ENCODE measurements at places on chromosomes 6 and 20.

DNA sequence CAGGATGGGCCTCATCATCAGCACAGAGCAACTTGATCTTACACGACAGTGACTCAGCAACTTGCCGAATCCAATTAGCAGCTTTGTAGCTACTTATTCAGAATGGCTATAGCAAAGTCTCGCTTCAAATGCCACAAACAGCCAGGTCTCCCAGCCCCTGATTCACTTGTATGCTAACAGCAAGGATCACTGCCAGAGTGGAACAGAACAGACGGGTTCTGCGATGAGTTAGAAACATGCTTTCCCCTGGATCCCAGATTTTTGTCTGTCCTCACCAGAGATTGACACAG is 254.4 kb downstream of the NRN1 start:
- no peak for DNase-seq

DNA sequence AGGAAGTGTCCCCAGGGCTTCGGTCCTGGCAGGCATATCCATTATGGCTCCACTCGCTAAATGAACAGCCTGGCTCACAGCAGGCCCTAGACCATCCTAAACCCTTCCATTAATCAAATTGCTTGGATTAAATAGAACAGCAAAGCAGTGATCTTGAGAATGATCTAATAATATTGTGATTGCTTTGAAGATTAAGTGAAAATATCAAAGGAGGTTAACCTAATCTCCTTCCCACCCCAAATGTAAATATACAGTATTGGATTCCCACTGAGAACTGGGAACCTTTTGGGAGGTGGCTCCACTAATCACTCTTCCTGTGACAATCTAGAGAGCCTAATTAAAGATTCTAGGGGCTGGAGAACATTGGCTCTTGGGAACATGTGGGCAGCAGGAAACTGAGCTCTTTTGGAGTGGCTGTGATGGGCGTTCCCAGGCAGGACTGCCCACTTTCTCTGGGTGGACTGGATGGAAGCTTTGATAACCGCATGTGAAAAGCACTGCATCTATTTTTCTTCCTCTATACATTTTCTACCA is 68.3 kb upstream of the FRMD1 start:
- DNase-seq: no peak

DNA sequence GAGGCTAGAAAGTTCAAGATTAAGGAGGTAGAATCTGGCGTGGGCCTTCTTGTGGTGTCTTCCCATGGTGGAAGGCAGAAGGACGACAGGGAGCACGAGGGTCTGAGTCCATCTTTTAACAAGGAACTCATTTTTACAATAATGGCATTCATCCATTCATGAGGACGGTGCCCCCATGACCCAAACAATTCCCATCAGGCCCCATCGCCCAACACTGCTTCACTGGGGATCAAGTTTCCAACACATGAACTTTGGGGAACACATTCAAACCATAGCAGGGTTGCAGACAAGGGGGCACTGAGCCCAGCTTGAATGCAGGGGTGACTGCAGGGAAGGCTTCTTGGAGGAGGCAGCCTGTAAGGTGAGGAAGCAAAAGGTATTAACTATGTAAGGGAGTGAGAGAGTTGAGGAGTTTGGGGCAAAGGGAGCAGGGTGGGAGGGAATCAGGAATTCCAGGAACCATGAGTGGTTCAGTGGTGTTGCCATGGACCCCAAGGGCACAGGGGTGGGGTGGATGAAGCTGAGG is 5.5 kb downstream of the RAB44 start:
- DNase-seq: no peak

DNA sequence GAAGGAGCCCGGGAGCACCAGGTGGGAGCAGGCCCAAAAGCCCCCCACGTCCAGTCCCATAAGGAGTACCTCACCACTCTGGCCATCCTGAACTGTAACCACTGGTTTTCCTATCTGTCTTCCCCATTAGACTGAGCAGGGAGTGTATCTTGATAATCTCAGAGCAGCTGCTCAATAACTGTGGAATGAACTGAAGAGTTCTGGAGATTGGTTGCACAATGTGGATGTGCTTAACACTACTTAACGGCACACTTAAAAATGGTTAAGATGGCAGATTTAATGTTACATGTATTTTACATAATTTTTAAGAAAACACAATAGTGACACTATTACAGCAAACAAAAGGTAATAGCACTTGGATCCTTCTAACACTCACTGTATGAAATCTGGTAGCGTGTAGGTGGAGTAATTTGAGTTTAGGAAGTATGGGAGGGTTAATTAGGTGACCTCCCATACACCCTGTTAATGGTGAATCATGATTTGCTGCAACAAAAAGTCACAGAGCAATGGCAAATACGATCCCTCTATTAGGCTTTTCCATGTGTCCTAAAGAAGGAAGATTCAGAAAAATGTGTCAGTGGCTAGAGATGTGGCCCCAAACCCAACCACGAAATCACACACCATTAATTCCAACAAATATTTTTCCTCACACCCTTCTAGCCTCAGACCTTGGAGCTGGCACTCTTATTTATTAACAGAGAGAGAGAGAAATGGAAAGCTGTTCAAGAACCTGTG is 18.4 kb downstream of the TRAM2 start:
- DNase-seq: no peak

GRCh38 chr20:62822788-62823651 is 6.2 kb downstream of the COL9A3 start:
- DNase-seq: no peak

- DNase-seq: no peak
Measured at GRCh38 chr20:1933465-1933870, 38.3 kb downstream of the SIRPA start.

DNA sequence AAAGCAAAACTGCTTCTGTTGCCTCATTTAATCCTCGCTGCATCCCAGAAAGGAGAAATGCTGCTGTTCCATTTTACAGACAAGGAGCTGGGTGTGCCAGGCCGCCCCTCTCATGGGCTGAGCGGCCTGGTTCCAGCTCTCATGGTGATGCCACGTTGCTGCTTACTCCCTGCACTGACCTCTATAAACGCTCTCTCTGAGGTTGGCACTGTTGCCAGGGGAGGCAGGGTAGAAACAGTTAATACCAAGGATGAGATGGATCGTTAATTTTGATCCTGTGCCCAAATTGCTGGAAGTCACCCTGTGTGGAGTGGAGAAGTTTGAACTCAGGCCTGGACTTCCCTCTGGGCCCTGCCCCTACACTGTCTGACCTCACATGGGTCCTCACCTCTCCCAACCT is 25.6 kb downstream of the SIRPA start:
- DNase-seq: no peak

DNA sequence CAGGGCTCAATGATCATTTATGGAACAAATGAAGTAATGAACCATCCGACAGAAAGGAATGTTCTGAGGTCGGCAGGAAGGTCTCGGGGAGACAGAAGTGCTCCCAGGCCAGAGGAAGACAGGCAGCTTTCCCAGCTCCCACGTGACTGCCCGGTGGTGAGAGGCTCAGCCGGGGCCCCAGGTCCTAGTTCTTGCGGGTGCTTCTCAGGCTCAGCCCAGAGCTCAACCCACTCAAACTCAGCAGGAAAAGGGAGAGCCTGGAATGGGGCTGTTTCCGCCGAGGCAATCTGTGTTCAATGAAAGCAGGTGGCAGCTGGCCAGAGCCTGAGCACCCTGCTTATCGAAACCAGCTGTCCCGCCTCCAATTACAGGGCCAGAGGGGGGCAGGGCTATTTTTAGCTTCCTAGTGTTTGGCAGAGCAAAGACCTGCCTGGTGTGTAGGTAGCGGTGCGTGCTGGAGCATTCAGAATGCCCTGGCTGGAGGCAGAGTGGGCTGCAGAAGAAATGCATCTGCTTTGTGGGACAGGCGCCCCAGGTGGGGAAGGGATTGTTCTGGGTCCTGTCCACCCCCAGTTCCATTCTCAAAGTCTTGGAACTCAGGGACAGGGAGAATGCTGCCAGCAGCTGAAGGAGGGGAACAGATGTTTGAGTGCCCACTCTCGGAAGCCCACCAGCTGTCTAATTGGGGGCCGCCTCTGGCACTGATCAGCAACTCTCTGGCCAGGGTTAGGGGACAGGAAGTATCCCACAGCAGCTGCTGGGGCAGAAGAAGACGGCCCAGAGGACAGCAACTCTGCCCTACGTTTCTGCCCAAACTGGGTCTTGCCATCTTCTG is 145.1 kb downstream of the PREX1 start:
- DNase-seq: no peak

DNA sequence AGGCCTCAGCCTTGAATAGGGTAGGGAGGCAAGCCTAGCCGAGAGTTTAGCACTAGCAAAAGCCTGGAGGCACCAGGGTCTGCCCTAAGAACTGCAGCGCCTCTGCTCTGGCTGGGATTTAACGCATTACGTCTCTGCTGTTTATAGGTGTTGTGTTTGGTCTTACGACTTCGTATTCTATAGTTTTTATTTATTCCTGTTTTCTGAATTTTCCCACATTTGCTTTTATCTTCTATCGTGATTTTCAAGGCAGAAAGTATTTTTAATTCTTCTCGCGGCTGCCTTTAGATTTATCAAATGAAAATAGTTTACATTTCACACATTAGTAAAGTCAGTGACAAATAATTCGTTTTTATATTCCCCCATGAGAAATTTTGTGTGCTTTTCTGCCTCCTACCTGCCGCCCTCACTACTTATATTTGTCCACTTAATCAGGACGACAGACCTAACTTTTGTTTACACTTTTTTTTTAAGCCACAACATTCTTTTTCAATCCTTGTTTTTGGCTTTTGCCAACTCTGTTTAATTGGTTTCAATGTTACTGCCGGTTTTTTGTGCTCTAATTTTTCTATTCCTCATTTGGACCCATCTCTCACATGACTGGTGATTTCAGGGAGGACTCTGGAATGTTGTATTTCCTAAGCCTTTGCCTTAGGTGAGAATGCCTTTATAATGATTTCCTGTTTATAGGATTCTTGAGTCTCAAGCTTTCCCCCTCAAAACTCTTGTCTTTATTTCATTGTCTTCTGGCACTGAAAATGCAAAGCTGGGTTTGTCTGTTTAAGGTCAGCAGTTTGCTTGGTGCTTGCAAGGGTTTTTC is 1.3 kb upstream of the LZTS3 start:
- DNase-seq: no peak

GRCh38 chr6:82331031-82331773 is 32.4 kb upstream of the TPBG start:
- no peak for DNase-seq

- DNase-seq: no peak
Measured at GRCh38 chr20:50321797-50322480, 131.3 kb downstream of the CEBPB start.

DNA sequence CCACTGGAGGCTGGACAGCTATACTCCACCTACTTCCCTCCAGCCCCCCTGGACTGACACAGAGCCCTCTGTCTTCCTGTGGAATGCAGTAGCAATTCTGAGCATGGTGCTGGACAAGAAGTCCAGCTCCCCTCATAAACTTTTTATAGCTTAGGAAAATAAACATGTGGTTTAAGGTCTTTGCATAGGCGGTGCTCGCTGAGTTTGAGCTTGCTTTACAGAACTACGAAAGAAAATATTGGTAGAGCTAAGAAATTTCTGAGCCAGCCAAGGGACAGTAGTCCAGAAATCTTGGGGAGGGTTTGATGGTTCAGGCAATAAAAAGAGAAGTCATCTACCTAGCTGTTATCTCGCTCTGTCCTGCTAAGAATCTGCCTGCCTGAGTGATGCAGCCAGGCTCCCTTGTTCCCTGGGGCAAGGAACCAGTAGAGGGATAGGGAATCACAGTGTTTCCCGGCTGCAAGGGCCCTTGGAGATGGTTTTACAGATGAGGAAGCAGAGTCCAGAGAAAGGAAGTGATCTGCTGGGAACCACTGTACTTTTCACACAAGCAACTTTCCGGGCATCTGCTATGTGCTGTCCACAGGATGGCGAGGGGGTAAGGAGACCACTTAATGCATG is 343.4 kb downstream of the CDC5L start:
- DNase-seq: no peak
